Natural killer cell (primary cell): ENCODE measurements at places on chromosomes 11 and 22.

DNA sequence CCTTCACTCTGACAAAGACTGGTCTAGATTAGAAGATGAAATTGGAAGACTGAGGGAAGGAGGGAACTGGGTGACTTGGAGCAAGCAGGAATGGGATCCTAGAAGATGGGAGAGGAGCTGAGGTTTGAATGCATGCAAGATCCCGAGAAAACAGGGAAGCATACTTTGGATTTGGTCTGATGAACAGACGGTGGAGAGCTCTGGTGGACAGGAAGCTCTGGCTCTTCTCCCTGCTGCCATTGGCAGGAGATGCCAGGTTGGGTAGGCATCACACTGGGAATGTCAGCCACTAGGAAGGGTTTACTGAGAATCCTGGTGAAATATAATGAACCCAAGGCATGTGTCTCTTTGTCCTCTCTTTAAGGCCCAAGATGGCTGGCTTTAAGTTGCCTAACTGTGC, 16.5 kb downstream of the NAV2 start:
- no peak overlapping the region for H3K27ac ChIP-seq
- DNase-seq = no peak
- no peaks in the 10 kb centered on the region for H3K36me3 ChIP-seq
- H3K4me3 ChIP-seq = no peak overlapping the region
- H3K27me3 ChIP-seq = no peaks in the 10 kb centered on the region

- peaks cover 50% of the 10 kb centered on the region for H3K36me3 ChIP-seq
- H3K27me3 ChIP-seq = no peaks in the 10 kb centered on the region
- H3K4me3 ChIP-seq = peak overlapping the region; percentile 91
- DNase-seq = no peak
- peaks cover 32% of the 10 kb centered on the region for H3K4me1 ChIP-seq
Observed at GRCh38 chr11:65121447-65121864, 478 bp downstream of the FAU start.

DNA sequence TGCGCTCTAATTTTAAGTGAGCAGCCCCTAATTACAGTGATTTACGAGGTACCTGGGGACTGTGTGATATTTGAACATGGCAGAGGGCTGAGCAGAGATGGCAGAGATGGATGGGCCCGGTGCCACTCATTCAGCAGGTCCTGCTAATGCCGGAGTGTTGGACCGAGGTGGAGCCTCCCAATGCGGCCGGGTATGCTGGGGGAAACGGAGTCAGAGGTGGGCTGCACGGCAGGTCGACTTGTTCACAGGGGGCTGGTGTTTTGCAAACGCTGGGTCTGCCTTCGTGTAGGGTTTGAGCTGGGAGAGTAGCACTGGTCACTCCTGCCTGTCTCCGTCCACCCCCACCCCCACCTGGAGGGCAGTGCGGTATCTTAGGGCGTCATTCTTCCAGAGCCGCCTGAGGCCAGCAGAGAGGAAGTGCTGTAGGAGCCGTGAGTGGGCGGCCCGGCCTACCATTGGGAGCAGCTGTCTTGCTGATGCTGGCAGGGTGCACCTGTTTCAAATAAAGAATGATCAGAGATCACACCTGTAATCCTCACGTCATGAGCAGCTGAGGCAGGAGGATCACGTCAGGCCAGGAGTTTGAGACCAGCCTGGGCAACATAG, 122.6 kb downstream of the IGLL1 start:
- DNase-seq = no peak
- peaks cover 3% of the 10 kb centered on the region for H3K27me3 ChIP-seq
- H3K4me3 ChIP-seq = no peak overlapping the region
- no peak overlapping the region for H3K27ac ChIP-seq
- no peaks in the 10 kb centered on the region for H3K36me3 ChIP-seq

GRCh38 chr22:48049116-48049515, 1286.7 kb downstream of the TBC1D22A start:
- no peak for DNase-seq
- no peak overlapping the region for H3K27ac ChIP-seq
- no peaks in the 10 kb centered on the region for H3K36me3 ChIP-seq
- peaks cover 17% of the 10 kb centered on the region for H3K4me1 ChIP-seq
- peaks cover 7% of the 10 kb centered on the region for H3K27me3 ChIP-seq
- H3K4me3 ChIP-seq = no peak overlapping the region

DNA sequence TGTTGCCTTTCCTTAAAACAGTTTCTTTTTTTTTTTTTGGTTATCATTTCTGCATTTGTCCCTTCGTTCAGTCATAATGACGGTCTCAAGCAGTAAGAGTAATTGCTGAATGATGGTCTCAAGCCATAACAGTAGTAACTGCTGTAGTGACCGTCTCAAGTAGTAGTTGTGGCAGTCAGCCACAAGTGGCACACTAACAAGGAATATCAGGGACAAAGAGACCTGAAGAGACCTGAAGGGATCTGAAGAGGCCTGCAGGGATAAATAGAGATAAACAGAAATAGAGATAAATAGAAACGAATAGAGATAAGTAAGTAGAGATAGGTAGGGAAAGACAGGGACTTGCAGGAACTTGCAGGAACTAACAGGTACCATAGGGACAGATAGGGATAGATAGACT, 42.7 kb upstream of the MRGPRX1 start:
- no peaks in the 10 kb centered on the region for H3K4me1 ChIP-seq
- H3K27ac ChIP-seq = no peak overlapping the region
- no peaks in the 10 kb centered on the region for H3K36me3 ChIP-seq
- no peak overlapping the region for H3K4me3 ChIP-seq
- no peak for DNase-seq

GRCh38 chr11:103420593-103420992, 311.4 kb downstream of the DYNC2H1 start:
- no peaks in the 10 kb centered on the region for H3K27me3 ChIP-seq
- no peaks in the 10 kb centered on the region for H3K36me3 ChIP-seq
- no peak for DNase-seq
- no peak overlapping the region for H3K4me3 ChIP-seq
- H3K27ac ChIP-seq = no peak overlapping the region
